ENCODE measurements at places on chromosomes 16 and 17.

- no peak for DNase-seq
Observed at GRCh38 chr16:24102209-24102660, 153.9 kb upstream of the CACNG3 start.

- DNase-seq, result no peak
Observed at GRCh38 chr17:28737316-28737715, 6.5 kb upstream of the TRAF4 start.

- no peak for DNase-seq
Observed at GRCh38 chr17:13736916-13737315, 135.2 kb upstream of the HS3ST3A1 start.

DNA sequence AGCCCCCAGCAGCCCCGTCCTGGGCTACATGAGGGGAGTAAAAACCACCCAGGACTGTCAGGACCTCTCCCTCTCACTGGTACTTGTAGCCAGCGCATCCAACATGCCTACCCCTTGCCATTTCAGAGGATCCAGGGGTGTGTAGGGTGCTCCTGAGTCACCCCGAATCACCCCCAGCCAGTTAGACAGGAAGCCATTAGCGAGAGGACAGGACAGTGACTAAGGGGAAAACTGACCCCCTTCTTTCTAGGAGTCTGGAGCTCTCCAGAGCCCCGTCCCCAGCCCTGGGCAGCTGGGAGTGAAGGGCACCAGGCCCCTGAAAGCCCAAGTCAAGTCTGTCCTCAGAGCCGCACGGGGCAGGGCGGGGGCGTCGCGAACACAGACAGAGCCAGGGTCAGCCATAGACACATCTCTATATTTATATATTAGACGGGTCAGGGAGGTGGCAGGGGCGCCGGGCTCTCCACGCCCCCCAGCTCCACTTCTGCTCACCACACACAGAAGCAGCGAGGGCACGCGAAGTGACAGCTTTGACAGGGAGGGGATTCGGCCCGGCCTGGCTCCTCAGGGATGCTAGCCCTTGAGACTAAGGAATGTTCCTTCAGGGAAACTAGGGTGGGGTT is 485 bp upstream of the GDPD3 start:
- DNase-seq, result no peak

GRCh38 chr16:81397058-81397878 is 47.3 kb upstream of the CMIP start:
- DNase-seq, result no peak

GRCh38 chr16:60882816-60883215 is 1153.4 kb downstream of the CDH8 start:
- DNase-seq, result no peak

DNA sequence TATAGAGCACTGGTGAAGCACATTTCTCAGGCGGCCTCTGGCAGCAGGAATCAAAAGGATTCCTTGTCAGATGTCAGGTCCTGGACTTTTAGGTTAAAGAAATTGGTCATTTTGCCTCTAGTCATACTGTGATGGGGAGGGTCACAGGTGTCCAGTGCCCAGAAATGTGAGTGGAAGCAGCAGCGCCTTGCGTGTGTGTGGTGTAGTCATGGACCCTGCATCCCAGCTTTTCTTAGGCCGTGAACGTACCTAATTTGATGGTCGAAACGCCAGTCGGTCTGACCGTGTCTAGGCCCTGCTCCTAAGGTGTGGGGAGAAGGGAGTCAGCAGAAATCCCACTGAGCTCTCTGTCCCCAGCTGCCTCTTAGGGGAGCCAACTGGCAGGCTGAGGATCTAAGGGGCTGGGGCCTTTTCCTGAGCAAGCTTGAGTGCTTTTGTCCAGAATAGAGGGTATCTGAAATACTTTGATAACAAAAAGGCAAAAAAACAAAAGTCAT is 32.0 kb downstream of the POLR3E start:
- DNase-seq, result no peak

- no peak for DNase-seq
Observed at GRCh38 chr17:78528541-78528940, 48.7 kb downstream of the DNAH17 start.

GRCh38 chr16:23072084-23072599 is 77.1 kb downstream of the USP31 start:
- no peak for DNase-seq

GRCh38 chr16:79211586-79211985 is 389.0 kb downstream of the MAF start:
- DNase-seq, result no peak

- DNase-seq, result no peak
Observed at GRCh38 chr16:57178196-57178595, 7.6 kb downstream of the PSME3IP1 start.

GRCh38 chr17:15236281-15237105 is 28.6 kb downstream of the PMP22 start:
- no peak for DNase-seq

- DNase-seq, result no peak
Observed at GRCh38 chr17:6711681-6712057, 1.5 kb downstream of the SLC13A5 start.

Measured in activated CD4-positive, alpha-beta T cell treated with anti-CD3 and anti-CD28 coated beads, Interleukin-2, amount 10 ng/mL, durations not matched to agents 7 days and 5 days (primary cell).